ENCODE measurements at places on chromosomes 5 and 9.

DNA sequence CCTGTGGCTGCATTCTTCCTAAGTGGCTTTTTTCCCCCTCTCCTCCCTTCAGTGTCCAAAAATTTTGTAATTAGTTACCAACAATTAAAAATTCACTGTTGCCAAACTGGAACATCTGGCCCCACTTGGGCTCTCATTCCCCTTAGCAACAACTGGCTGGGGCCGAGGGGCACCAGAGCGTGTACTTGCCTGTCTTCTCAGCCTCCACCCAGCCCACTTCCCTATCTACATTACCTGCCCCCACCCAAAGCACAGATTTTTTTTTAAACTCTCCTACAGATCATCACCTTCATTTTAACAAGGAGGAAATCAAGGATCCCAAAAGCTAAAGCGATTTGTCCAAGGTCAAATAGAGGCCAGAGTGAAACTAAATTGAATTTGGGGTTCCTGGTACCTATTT lies 278.8 kb downstream of the EBF1 start:
- no peak for DNase-seq

DNA sequence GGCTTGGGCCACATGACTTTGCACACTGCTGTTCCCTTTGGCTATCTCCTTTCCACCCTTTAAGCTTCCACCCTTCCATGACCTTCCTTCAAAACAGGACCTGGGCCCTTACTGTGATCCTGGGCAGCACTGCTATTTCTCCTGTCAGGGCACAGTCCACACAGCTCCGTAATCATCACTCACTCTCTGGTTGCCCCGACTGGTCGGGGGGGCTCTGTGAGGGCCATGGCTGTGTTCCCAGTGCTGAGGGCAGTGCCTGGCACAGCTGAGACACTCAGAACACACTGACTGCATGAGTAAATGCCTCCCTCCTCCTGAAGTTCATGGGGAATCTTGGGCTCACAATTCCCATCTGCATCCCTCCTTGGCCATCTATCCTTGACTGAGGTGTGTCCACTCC lies 12.2 kb downstream of the TRAF1 start:
- no peak for DNase-seq

DNA sequence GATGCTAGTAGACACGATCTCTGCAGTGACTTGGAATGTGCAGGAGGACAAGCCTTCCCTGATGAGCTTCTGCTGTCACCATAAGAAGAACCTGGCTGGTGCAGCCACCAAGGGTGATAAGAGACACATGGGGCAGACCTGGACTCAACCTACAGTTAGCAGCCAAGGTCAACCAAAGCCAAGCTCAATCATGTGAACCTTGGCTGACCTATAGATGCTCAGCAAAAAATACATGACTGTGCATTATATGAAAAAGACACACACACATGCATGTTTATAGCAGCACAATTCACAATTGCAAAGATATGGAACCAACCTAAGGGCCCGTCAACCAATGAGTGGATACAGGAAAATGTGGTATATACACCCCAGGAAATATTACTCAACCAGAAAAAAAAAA lies 86.9 kb downstream of the TARS1 start:
- DNase-seq = no peak

DNA sequence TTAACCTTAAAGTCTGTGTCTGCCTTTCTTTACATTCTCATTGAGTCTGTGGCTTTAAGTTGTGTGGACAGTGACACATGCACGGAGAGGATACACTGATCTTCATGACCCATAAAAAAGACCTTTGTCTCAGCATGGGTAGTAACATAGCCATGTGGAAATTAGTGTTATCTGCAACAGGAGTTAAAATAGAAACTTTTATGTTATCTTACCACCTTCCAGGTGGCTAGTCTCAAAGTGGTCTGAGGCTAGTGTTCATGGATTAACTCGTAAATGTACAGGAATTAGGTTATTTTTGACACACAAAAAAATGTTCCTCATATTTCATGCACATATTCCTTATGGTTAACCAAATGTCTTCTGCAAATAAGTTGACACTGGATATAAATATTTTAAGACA lies 607.0 kb downstream of the ISL1 start:
- no peak for DNase-seq

DNA sequence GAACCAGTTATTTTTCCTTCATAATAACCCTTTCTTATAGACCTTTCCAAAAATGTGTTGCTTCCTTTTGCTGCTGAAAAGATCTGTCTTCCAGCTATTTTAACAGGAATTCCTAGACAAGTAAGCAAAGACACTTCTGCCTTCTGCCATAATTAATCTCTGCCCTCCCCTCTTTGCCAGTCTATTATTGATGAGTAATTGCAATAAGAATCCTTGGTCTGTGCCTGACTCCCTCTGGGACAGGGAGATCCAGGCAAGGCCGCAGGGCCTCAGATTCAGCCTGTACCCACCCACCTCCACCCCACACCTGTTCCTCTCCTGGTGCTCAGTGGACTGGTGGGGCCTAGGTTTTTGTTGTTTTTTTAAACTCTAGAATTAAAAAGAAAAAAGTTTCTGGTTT lies 8.3 kb downstream of the FOXD1 start:
- DNase-seq = no peak

GRCh38 chr5:10355071-10355889 lies 1.8 kb downstream of the MARCHF6 start:
- no peak for DNase-seq

DNA sequence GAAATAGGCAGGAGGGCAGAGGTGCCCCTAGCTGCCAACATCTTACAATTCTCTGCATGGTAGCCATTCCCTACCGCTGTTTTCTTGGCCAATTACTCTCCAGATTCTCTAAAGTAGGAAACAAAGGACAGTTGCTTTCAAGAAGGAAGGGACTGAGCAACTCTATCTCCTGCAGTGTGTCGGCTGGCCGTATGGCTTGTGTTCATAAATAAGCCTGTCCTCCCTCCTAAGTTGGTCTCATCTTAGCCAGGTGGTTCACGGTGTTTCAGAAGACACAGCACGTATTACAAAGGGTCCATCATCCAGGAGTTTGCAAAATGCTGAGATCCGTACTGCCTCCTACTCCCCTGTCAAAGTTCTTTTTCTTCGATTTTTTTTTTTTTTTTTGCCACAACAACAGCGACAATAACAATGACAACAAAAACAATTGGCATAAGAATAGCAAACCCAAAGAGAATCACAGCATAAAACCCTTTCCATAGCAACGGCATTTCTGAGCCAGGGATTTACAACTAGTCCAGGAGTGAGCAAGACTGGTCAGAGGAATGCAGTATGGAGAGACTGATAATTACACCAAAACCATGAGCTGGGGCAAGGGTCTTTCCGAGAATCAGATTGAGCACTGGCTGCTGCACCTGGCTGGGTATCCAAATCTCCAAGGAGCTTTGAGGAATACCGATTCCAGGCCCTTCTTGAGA lies 212.8 kb downstream of the SLIT3 start:
- no peak for DNase-seq

GRCh38 chr5:134245101-134245604 lies 19.3 kb upstream of the PPP2CA start:
- no peak for DNase-seq

DNA sequence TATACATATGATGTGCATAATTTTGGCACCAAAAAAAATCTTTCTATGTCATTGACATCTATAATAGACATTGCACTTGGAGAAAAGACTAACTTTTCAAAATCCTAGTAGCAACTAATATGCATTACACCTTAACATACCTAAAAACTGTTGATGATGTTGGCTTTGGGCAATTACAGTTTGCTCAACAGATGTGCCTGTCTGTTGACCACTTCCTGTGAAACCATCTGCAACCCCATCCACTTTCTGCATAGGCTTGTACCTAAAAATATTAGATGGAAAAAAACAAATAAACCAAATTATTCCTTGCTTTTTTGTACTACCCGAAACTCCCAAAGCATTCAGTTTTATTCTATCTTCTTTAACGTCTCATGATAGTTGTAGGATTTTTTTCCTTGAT lies 248.6 kb downstream of the RFX3 start:
- no peak for DNase-seq

DNA sequence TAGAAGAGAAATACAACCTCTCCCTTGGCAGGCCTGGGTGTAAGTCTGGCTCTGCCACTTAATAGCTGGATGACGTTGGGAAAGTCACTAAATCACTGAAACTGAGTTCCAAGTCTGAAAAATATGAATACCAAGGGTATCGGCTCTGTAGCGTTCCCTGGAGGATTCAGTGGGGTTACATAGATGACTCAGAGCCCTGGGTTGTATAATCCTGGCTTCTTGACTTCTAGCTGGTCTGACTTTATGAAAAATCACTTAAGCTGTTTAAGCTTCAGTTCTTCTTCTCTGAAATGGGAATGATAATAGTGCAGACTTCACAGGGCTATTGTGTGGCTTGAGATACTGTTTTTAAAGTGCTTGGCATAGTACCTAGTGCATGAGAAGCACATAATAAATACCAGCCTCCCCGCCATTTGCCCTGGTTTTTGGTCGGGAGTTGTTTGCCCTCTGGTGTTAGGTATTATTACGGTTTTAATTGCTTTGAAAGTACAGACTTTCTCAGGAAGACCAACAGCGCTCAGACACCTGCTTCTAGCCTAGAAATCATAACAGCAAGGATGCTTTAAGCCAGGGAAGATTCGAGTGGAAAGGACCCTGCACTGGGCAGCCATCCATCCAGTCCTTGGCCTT lies 43.0 kb downstream of the CYFIP2 start:
- no peak for DNase-seq

- no peak for DNase-seq
These were observed 128.6 kb upstream of the GRHPR start for GRCh38 chr9:37293664-37294524.

GRCh38 chr5:178630951-178631350 lies 4.1 kb upstream of the CLK4 start:
- DNase-seq = no peak

DNA sequence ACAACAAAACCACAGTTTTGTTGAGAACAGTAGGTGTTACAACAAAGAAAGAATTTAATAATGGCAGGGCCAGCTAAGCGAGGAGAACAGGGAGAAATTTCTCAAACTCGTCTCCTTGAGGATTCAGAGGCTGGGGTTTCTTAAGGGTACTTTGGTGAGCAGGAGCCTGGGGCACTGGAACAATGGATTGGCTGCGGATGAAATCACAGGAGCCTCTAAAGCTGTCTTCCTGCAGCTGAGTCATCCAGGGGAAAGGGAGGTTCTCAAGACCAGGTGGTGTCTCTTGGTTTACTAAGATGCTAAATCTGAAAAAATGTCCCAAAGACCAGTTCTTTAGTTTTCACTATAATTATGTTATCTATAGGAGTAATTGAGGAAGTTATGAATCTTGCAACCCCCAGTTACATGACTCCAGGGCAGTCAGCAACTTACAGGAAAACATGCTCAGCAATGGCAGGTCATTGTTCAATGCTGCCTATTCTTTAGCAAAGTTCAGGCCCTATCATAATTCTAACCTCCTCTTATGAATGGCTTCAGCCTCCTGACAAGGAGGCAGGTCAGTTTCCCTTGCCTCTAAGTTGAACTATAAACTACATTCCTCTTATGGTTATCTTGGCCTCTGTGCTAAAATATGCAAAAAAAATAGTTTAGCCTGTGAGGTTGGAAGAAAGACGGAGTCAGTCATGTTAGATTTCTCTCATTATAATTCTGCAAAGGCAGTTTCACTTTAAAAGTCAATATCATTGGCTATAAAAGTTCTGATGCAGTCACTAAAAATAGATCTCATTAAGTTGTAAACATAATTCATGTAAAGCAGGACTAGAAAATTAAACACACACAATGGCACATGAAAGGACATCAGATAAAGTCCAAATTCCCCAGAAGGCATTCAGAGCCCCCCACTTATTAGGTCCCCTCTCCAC lies 63.3 kb upstream of the CKS2 start:
- DNase-seq = no peak

DNA sequence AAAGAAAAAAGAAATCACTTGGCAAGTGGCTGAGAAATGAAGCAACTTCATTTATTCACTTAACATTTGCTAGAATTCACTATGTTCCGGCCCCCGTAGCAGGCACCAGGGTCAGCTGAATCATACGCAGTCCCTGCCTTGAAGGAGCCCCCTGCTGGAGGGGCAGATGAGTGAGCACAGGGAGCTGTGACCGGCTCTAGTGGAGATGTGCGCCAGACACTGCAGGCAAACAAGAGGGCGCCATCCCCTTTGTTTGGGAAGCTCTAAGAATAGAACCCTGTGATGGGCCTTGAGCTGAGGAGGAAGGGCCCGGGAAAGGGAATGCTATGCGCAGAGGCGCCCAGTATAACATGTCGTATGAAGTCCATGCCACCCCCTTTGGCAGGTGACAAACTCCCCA lies 20.2 kb upstream of the RPL26L1 start:
- no peak for DNase-seq

GRCh38 chr5:140420226-140420570 lies 18.6 kb downstream of the ANKHD1 start:
- DNase-seq = no peak

DNA sequence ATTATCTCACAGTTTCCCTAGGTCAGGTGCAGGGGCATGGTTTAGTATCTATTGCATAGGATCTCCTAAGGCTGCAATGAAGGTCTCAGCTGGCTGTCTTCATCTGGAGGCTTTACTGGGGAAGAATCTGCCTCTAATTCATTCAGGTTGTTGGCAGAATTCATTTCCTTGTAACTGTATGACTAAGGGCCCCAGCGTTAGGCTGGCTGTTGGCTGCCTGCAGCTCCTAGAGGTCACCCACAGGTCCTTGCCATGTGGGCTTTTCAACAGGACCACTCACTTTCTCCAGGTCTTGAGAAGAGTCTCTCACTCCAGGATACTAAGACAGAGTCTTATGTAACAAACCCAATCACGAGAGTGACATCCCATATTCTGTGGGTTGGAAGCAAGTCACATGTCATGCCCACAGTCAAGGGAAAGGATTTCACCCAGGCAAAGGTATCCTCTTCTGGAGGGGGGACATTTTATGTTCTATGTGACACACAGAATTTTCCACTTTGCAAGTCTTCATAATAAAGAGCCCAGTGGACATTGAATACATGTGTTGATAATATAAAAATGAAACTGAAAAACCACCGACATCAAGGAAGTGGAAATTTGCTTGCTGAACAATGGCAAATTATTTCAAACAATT lies 38.2 kb downstream of the HMHB1 start:
- no peak for DNase-seq

- DNase-seq = no peak
These were observed 98.2 kb downstream of the MARCHF3 start for GRCh38 chr5:126931963-126932660.

DNA sequence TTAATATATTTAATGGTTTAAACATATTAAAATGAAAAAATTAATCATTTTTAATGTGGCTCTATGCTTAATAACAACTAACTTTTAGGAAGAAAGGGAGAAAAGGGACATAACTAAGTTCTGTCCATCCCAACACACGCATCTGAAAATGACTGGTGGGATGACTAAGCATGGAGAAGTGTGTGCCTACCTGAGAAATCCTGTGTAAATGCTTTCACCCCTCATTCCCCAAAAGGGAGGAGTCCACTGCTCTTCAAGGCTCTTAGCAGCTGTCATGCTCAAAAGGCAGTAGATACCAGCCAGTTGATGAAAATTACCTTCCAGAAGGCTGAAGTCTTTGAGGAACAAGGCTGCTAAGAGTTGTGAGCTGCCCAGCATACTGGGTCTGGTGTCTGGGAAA lies 130.9 kb downstream of the NFIB start:
- DNase-seq = no peak

GRCh38 chr5:74186356-74187315 lies 453.9 kb downstream of the ENC1 start:
- no peak for DNase-seq

GRCh38 chr5:41240390-41240789 lies 27.1 kb upstream of the C6 start:
- DNase-seq = no peak
